CD4-positive, CD25-positive, alpha-beta regulatory T cell (primary cell): ENCODE measurements at places on chromosomes 12 and 14. TPM values are rescaled to one million over a fixed set of nuclear protein-coding genes. Genes with fewer than 3 reads are reported as not detected.

DNA sequence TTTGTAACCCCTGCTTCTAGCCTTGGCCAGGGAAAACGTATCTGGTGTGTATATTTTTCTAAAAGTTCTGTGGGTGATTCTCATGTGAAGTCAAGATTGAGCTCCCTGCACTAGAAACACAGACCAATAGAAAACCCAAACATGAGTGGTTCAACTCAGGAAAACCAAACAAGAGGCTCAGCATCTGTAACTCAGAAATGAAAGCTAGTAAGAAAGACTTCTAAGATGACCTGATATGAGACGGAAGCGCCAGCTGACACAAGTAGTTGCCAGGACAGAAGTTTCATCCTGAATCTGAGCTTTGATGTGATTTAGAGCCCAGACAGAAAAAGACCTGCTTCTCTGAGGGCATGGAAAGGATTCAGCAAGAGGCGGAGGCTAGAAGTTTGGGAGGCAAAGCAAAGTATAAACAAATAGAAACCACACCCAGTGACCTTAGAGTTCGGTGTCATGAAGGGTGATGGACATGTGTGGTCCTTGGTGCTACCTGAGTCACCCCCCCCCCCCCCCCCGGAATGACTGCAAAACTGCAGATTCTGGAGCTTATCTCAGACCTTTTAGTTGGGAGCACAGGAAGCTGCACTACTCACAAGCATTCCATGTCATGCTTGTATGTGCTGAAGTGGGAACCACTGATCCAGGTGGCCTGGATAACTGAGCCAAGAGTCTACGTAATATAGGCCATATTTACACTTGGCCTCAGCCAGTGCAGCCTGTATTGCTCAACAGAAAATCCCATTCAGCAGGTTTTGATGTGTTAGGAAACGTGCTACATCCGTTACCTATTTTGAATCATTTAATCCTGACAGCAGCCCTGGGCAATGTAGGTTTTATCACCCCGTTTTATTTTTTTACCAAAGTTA is 191.3 kb downstream of the ANO6 start:
- no peak for DNase-seq

- no peak for DNase-seq
Observed at GRCh38 chr12:85688837-85689236, 147.4 kb downstream of the RASSF9 start.

HECTD1 gene
- 172 TPM for total RNA-seq

BHLHE41 gene
- not detected for total RNA-seq

RNASE1 gene
- total RNA-seq = not detected
